ENCODE measurements at places on chromosomes 4 and X. TPM values are rescaled to one million over a fixed set of nuclear protein-coding genes. Genes with fewer than 3 reads are reported as not detected.

DNA sequence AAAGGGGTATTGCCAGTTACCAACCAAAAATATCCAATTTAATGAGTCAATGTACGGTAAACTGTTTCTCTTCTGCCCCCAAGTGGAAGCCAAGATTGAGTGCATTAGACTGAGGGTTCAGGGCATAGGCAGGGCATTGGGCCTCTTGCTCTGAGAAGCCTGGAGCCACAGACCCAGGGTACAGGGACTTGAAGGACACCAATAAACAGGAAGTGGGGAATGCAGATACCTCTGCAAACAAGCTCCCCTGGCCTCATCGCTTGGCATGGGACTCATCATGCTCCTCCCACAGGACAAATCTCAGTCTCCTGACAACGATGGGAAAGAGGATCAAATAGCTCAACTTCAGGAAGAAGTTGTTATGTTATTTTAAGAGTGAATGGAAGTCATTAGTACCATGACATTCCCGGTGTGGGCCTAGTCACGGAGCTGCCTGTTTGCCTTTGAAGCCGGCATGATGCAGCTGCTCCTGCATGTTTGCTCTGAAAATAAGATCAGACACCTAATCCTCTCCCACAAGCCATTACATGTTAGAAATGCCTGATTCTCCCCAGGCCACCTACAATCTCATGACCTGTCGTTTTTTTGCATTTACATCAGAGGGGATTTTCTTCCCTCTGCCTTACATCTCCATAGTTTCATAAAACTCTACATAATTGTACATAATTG is 224.2 kb downstream of the RCHY1 start:
- DNase-seq, result peak; percentile 27

GRCh38 chr4:139050446-139050845 is 34.9 kb downstream of the NOCT start:
- DNase-seq, result no peak

The FAM53A gene
- total RNA-seq, result 2.8 TPM

- DNase-seq, result no peak
These were observed at the start of gene C4orf46 for GRCh38 chr4:158671665-158671914. TSS of gene C4orf46 (minus strand) at chr4:158671887. CDS start at chr4:158671801, 86 bp downstream.

DNA sequence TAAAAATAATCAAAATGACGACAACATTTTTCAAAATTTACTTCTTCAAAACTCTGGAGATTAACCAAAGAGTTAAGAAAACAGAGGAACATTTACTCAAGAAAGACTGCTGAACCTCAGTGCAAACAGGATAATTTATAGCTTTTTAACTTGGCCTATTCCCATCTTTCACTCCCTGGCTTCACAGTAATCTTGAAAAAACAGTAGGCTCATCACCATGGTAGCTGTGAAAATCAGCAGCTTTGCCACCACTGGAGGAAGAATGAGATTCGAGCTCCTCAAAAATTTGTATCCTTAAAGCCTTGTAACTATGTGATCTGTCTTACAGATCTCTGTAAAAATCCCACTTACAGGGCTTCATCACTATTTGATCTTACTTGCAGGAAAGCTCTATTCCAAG is 447.7 kb upstream of the CTSO start:
- DNase-seq, result no peak

DNA sequence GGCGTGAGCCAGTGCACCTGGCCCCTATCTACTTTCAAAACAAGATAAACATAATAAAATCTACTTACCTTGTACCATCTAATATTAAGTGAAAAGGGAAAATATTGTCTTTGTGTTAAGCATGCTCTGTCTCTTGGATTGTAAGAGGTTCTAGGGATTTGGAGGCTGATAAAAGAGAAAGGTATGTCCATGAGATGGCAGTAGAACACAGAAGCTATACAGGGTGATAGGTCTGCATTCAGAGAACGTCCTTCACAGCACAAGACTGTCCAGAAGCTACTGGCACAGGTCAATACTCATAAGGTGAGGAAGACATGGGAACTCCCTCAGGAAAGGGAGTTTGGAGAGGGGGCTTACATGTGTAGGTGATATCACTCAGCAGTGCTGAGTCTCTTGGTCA is 135.5 kb downstream of the TMEM47 start:
- DNase-seq, result peak; percentile 39

- DNase-seq, result no peak
These were observed 9.0 kb downstream of the RAB9A start for GRCh38 chrX:13697976-13698375.

DNA sequence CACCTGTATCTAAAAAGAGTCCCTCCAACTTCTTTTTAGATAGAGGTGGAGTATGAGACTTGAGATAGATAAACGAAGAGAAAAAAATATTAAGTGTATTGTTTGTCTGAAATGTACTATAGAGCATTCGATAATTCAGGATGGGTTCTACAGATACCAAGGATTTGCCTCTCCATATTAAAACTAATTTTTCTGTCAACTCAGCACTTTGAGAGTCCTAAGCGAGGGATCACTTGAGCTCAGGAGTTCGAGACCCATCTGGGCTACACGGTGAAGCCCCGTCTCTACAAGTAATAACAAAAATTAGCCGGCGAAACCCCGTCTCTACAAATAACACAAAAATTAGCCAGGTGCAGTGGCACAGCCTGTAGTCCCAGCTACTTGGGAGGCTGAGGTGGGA is 1.5 kb downstream of the DNAAF6 start:
- DNase-seq, result no peak

DNA sequence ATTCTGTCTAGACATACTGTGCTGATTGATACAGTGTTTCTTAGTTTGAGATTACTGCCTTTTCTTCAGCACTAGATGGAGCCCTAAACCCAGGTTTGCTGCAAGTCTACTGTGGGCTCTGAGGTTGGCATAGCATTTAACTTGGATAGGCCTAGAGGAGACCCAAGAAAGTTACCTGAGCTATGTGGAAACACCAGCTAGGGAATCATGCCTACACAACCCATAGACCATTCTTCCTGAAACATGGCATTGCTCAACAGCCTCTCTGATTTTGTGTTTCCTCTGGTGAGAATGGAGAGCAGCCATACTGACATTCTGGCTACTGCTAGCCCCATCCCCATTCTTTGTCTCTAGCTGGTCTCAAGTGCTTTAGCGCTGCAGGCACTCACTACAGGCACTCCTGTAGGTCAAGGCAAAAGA is 287.7 kb upstream of the PCDH18 start:
- peak; percentile 47 for DNase-seq

- DNase-seq, result no peak
These were observed 271.9 kb downstream of the GPM6A start for GRCh38 chr4:175540151-175540550.

- DNase-seq, result no peak
These were observed 53.5 kb downstream of the TMEM164 start for GRCh38 chrX:110056419-110056818.

DNA sequence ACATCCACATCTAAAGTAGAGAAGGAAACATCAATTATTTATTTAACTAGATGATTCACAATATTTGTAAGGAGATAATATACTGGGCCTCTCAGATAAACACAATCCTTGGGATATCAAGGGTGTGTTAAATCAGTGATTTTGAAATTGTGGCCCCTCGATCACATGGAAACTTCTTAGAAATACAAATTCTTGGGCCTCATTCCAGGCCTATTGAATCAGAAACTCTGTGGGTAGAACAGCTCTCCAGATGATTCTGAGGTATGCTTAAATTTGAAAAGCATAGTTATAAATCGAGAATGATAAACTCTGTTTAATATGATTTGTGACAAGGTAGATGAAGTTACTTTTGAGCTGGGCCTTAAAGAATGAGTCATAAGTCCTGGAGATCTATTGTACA is 64.3 kb upstream of the GPR174 start:
- DNase-seq, result no peak

GRCh38 chr4:123843137-123843536 is 446.5 kb downstream of the SPRY1 start:
- no peak for DNase-seq
